ENCODE measurements at places on chromosomes 3 and 15.

- no peak for DNase-seq
These were observed 476.8 kb downstream of the C3orf38 start for GRCh38 chr3:88626456-88627120.

DNA sequence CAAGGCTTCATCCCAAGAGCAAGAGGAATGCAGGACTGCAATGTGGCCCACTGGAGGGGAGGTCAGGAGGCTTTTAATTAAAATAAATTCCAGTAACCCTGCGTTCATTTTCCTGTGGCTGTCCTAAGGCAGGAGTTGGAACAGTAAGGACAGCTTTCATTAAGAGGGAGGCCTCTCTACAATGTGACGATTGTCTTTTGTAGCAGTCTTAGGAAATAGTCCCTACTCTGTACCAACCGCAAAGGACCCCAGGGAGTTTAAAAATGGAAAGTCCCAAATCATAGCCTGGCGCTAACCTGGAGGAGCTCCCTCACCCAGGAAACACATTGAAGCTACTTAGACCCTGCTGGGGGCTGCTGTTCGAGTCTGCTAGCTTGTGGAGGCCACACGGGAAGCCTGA lies 62.8 kb downstream of the SYNM start:
- no peak for DNase-seq

DNA sequence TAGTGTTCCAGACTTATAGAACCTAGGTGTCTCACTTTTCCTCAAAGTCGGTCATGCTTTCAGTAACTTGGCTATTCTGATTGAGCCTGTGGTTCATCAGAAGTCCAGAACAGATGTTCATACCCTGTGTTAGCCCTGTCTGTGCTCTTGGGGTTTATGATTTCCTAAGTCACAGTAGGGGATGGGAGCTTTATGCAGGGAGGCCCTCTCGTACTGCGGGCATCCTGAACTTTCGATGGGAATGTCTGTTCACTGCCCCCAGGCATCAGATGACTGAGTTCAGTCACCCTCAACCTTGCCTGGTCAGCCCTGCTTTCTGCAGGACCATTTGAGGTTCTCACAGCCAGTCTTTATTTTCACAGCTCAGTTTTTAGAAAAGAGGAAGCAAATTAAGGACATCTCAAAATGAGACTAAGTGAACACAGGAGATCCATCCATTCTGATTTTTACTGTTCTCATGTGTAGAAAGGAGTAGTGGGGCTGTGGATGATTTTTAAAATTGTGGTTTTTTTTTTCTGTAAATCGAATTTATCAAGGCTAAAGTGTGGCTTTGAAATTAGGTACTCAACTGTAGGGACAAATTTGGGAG lies 71.3 kb downstream of the CMTM8 start:
- DNase-seq = peak; percentile 11

GRCh38 chr15:61890106-61890505 lies 170.1 kb downstream of the VPS13C start:
- DNase-seq = no peak

GRCh38 chr3:128800241-128801187 lies 74.5 kb downstream of the RAB7A start:
- DNase-seq = no peak

DNA sequence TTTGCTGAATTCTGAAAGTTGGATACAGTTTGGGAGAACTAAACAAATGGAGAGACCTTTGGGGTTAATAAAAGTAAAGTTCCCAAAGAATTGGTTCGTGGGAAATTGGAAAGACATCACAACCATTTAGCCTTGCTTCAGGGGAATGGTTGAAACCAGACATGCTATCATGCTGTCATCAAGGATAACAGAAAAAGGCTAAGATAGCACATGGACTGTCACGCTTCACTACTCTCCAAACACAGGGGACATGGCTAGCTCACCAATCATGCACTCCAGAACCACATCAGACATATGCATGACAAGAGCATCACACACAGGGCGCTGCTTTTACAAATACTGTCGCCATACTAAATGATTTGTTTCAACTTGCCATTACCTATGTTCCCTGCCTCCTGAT lies 671.7 kb upstream of the ROBO1 start:
- DNase-seq = no peak

GRCh38 chr3:174206607-174207192 lies 652.4 kb upstream of the NAALADL2 start:
- DNase-seq = no peak

DNA sequence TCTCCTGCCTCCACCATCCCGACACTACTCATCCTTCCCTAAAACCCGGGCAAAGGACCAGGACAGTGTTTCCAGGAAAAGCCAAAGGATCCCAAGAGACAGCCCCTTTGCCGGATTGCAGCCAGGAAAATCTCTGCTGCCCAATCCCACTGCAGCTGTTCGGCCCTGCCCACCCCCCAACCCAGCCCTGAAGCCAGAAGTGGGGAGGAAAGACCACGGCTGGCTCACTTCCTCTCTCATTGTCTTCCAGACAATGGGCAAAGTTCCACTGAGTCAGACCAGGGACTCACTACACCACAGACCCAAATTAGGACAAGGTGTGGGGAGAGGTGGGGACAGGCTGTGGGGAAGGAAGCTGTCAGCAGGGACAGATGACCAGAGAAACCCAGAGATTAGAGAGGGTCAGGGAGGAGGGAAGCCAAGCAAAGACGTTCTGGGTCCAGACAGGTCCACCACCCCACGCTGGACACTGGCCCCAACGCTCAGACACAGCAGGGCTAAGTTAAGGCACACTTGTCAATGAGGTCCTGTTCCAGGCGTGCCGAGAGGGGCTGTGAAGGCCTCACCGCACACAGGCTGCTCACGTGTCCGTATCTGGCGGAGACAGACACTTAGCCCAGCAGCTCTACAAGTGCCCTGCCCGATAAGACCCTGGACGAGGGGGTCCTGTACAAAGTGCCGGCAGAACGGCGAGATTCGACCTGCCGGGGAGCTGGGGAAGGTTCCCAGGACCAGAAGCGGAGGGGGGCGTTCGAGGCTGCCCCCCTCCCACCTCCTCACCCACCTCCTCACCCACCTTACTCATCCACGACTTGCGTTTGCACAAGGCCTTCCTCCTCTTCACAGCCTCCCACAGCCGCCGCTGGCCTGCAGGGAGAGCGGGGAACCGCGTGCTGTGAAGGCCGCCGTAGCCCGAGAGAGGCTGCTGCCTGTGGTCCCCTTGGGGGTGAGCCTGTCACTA lies 21.9 kb downstream of the TNK2 start:
- no peak for DNase-seq

- no peak for DNase-seq
These were observed 304.9 kb downstream of the FGF12 start for GRCh38 chr3:192422321-192422996.

- no peak for DNase-seq
These were observed 2.4 kb downstream of the GNL3 start for GRCh38 chr3:52688266-52688665.

DNA sequence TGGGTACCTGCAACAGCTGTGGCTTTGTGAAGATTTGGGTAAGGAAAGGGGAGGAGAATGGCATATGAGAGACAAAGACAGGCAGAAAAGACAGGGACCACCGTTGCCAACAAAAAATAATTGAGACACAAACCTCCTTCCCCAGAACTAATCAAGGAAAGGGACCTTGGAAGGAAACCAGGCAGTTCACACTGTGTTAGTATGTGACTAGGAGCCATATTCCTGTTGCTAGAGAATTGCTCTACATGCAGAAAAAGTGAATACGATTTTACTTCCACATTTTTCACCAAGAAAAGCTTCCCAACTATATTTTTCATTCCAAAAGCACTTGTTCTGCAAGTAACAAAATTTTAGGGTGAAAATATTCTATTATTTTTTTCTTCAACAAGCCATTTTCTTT lies 393.7 kb upstream of the ADAMTS9 start:
- DNase-seq = no peak

DNA sequence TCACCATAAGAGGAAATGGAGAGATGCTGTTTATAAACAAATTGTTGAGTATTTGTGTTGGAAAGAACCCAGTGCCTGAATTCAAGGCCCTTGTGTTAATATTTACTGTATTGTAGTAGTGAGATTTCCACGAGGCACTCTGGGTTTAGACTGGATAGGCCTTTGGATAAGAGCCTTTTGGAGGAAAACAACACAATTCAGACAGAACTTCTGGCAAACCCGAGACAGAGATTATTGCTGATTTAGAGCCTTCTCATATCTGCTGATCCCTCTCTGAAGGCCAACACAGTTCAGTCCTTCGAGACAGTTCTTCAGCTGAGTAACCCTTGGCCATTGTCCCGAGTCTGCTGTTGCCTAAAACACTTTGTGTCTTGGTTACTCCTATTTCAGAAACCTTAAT lies 55.7 kb downstream of the LMCD1 start:
- DNase-seq = no peak

DNA sequence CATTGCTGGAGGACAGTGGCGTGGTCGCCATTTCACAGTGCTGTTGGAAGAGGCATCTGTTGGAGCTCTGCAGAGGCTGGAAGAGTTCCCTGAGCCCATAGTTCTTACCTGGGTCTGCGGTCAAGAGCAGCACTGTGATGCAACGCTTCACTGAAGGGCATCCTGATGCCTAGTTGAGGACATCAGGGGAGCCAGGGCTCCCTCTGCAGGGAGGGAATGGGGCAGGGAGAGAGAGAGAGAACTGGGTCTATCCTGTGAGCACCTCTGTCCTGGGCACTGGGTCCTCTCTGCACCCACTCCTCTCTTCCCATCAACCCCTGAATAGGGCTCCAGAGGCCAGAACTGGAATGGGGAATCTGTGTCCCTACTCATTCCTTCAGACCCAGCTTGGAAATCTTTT lies 23.9 kb upstream of the MOBP start:
- peak; percentile 14 for DNase-seq

DNA sequence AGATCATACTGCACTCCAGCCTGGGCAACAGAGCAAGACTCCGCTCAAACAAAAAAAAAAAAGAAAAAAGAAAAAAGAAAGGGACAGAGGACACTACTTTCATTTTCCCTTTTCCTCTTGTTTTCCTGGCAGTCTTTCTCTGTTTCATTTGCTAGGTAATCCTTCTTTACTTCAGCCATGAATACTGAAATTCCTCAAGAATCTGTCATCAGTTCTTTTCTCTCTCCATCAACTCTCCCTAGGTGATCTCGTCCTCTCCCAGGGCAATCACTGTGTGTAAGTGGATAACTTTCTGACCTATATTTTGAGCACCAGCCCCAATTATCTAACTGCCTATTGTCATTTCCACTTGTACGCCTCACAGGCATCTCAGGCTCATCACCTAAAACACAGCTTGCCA lies 51.5 kb downstream of the TTC23 start:
- DNase-seq = no peak

DNA sequence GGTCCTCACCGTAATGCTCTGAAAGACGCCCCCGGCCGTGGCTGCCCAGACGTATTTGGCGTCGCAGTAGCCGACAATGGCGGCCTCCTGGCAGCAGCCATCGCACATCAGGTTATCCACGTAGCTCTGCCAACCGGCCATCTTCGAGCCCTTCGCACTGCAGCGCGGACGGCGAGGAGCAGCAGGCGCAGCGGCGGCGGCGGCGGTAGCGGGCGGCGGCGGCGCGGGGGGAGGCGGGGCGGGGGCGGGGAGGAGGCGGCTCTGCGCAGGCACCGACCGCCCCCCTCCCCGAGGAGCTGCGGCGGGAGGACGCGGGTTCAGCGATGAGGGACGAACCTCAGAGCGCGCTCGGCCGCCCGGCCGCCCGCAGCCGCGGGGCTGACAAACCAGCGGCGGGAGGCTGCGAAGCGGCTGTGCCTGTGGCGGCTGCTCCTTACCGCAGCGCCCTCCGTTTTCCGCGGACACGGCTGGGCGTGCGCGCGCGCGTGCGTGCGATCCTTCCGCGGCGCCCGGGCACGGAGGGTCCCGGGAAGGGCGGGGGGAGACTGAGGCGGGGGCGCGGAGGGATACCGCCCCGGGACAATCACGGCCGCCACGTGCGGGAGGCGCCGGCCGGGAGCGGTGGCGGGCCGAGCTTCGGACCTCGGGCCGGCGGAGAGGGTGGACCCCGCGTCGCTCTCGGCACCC lies at the start of gene PFN2:
Gene PFN2, minus strand, starts transcription at position 180 of the 687 bp plus-strand sequence. Its CDS starts 39 bp downstream, at position 141.
- peak; percentile 60 for DNase-seq

GRCh38 chr3:146274833-146275232 lies 23.9 kb upstream of the PLSCR4 start:
- DNase-seq = no peak

DNA sequence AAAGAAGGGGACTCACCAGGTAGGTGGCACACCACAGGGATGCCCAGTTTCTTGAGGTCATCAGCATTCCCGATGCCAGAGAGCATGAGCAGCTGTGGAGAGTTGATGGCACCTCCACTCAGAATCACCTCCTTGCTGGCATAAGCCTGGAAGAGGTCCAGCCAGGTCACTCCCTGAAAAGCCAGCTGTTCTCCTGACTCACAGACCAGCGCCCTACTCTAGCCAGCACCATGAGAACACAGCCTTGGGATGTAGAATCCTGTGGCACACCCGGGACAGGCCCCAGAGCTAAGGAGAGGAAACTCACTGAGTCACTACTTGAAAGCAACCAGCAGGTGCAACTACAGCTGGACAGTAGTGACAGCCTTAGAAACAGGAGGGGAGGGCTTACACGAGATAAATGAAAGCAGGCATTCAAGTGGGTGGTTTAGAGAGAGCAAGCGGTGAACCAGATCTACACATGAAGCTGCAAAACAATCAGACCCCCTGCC lies 24.5 kb downstream of the CHDH start:
- DNase-seq = no peak

GRCh38 chr3:194572143-194572789 lies 61.0 kb downstream of the TMEM44 start:
- DNase-seq = peak; percentile 78

GRCh38 chr3:14262212-14262611 lies 83.6 kb downstream of the LSM3 start:
- DNase-seq = no peak

GRCh38 chr3:24349367-24350019 lies 145.2 kb downstream of the THRB start:
- DNase-seq = no peak

- DNase-seq = peak; percentile 81
These were observed 1.7 kb upstream of the TGM5 start for GRCh38 chr15:43268111-43269105.

GRCh38 chr15:40871749-40872617 lies 2.1 kb downstream of the RHOV start:
- no peak for DNase-seq

- DNase-seq = no peak
These were observed 376.9 kb upstream of the RASGRP1 start for GRCh38 chr15:38941399-38941953.

DNA sequence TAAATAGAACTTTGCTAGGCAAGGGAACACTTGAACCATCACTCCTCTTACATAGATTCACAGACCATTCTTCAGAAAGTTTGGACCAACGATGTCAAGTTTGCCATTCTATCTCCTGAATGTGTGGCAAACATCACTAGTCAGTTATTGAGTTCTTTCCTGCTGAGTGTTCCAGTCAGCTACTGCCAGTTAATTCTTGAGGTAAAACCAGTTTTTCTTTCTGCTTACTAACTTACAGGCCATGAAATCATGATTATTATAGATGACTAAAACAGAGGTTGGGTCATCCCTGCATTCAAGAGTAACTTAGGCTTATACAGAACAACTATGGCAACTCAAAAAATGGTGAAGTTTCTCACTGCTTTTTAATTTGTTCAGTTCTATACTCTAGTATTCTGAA lies 88.2 kb downstream of the AP4E1 start:
- DNase-seq = no peak

Data from hematopoietic multipotent progenitor cell treated with erythropoietin and hydrocortisone succinate and interleukin-3 and kit ligand, for 4 days (in vitro differentiated cells).